Choroid plexus epithelial cell (primary cell): ENCODE measurements at places on chromosomes 4 and X.

- no peak for DNase-seq
Observed at GRCh38 chr4:15533817-15534216, 64.1 kb downstream of the CC2D2A start.

DNA sequence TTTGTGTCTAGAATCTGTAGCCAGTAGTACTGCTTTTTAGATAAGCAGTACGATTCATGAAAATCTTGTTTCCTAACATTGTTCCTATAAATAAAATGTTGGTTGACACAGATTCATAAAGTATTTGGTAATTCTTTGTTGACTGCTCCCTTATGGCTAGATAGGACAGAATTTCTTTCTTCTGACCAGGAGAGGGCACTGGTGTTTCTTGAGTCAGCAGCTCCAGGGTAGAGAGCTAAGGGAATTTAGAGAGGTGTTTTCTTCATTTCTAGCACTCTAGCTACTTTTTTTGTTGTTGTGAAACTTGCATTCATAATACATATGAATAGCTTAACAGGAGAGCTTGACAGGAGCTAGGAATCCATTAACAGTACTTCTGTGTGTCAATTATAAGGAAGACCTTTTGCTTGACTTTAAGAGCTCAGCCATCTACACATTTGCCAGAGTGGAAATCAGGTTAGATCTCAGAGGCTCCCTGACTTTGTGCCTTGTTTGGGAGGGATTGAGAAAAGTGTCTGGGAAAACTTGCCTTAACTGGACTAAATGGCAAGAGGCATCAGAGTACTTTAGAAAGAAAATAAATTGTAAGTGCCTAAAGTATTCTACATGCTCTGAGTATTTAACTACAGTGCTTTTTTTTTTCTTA lies 756.1 kb downstream of the SH3BGRL start:
- DNase-seq, result peak; percentile 2

DNA sequence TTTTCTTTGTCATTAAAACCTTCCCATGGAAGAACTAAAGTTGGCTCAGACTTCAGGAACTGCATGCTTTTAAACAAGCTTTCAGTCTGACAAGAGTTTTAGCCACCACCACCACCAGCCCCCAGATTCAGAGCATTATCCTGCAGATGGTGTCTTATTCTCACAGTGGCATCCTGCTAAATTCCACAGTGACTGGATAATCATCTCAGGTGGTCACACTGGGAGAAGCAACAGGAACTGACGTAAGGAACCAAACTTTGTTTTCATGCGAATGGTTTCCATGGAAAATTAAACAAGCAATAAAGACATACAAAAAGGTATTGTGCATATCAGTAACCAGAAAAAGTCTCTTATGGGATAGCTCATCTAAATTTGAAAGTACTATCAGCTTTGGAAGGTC lies 370.7 kb downstream of the FBXW7 start:
- peak; percentile 13 for DNase-seq

DNA sequence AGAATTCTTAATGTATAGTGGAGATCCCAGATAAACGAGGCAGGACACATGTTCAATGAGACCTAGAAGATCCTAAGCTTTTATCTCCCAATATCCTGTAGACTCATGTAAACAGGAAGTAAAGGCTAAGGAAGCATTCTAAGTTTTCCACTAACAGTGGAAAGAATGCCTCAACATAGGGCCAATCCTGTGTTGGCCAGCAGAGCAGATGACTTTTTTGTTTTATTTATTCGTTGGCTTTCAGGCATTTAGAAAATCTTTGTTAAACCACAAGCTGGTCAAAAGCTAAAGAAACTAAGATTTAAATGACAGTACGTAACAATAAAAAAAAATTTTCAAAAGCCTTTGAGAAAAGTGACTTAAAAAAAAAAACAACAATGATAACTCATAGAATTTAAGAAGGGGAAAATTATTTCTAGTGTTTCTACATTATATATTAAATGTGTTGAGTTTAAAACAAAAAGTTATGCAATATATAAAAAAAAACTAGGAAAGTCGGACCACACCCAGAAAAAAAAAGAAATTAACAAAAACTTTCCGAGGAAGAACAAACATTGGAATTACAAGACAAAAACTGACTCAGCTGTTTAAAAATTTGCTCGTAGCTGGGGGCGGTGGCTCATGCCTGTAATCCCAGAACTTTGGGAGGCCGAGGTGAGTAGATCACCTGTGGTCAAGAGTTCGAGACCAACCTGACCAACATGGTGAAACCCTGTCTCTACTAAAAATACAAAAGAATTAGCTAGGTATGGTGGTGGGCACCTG lies 759.3 kb downstream of the FSTL5 start:
- DNase-seq, result peak; percentile 30

GRCh38 chr4:87093443-87094123 lies 126.8 kb downstream of the KLHL8 start:
- peak; percentile 68 for DNase-seq

GRCh38 chr4:17327591-17327990 lies 184.3 kb downstream of the QDPR start:
- no peak for DNase-seq

DNA sequence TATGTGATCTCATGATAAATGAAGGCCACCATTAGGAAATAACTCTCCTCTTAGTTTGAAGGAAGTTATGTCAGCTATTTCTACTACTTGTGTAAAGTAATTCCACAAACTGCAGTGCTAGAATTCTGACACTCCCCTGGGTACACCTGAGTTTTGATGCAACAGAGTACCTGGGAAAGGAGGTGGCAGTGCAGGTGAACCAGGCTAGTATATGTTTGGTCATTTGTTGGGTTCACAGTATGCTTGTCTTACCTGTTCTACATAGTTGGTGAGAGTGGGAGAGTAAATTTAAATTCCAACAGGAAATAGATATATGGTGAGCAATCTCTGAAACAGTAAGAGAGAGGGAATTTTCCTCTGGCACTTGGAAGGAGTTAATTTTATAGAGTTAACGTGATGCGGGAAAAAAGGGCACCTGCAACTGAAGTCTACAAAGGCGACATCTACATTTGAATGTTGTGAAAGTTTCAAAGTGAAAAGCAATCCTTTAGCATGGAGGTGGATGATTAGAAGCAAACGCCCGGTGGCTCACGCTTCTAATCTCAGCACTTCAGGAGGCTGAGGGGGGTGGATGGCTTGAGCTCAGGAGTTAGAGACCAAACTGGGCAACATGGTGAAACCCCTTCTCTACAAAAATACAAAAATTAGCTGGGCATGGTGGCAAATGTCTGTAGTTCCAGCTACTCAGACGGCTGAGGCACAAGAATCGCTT lies 8.3 kb upstream of the SLC10A6 start:
- no peak for DNase-seq

GRCh38 chrX:69154051-69154450 lies 11.2 kb downstream of the PJA1 start:
- DNase-seq, result no peak

- DNase-seq, result no peak
Observed at GRCh38 chr4:51853027-51853682, 10.2 kb downstream of the DCUN1D4 start.

DNA sequence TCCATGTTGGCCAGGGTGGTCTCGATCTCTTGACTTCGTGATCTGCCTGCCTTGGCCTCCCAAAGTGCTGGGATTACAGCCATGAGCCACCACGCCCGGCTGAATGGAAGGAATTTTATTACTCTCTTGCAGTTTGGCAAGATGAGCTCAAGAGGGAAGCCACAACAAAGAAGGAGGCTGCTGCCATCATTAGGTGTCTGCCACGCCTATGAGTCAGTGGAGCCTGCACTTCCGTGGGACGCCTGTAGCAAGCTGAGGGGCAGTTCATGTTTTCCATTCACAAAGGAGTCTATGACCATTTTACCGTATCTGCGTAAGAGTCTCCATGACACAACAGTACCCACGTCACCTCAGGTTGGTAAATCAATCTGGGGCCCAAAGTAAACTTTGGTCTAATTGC lies 51.2 kb upstream of the CHRNA9 start:
- no peak for DNase-seq

- no peak for DNase-seq
Observed at GRCh38 chr4:84849051-84849640, 117.3 kb downstream of the WDFY3 start.

DNA sequence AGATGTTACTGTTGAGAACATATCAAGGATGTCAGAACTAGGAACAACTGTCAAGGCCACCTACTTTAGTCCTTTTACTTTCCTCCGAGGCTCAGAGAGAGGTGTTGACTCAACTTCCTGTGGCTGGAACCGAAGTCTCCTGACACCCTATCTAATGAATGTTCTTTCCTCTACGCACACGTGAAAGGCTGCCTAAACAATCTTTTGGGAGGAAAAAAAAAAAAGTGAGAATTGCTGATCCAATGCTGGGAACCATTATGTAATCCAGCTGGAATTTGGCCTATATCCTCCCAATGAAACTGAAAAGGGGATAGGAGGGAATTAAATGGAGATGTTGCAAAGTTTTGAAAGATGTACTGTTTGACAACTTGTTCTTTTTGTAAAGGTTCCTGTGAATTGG lies 8.3 kb upstream of the MAP7D3 start:
- DNase-seq, result peak; percentile 78

DNA sequence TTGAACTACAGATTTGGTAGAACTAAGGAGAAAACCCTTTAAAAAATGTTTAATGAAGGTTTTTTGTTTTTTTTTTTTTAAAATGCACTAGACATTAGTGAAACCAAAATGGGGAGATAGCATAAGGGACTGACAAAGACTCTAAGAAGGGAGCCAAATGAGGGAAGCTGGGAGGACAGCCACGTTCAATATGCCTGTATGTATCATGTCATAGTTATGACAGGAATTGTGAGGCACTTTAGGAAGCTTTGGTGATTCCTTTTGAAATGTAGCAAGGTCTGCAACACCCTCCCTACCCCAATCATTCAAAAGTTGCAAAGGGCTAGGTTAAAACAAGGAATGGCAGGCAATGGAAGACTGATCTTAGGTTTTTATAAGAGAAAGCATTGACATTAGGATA lies 526.0 kb downstream of the TLL1 start:
- no peak for DNase-seq

DNA sequence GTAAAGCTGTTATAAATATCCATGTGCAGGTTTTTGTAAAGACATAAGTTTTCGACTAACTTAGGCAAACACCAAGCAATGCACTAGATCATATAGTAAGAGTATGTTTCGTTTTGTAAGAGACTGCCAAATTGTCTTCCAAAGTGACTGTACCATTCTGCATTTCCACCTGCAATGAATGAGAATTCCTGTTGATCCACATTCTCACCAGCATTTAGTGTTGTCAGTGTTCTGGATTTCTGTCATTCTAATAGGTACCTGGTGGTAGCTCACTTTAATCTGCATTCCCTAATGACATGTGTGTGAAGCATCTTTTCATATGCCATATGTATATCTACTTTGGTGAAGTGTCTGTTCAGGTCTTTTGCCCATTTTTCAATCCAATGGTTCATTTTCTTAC lies 57.8 kb downstream of the SH3RF1 start:
- DNase-seq, result no peak

GRCh38 chr4:157291071-157291470 lies 70.5 kb downstream of the GRIA2 start:
- peak; percentile 5 for DNase-seq
